ENCODE measurements at places on chromosomes 1 and 21.
A peak's percentile ranks its signal among the peaks of the same experiment; 100 is the strongest.

- peak; percentile 60 for DNase-seq
Observed at GRCh38 chr1:55970526-55971110, 608.7 kb downstream of the PLPP3 start.

GRCh38 chr1:168792592-168793125 lies 63.7 kb upstream of the DPT start:
- DNase-seq: no peak

GRCh38 chr1:41724248-41724647 lies 194.5 kb downstream of the HIVEP3 start:
- no peak for DNase-seq

DNA sequence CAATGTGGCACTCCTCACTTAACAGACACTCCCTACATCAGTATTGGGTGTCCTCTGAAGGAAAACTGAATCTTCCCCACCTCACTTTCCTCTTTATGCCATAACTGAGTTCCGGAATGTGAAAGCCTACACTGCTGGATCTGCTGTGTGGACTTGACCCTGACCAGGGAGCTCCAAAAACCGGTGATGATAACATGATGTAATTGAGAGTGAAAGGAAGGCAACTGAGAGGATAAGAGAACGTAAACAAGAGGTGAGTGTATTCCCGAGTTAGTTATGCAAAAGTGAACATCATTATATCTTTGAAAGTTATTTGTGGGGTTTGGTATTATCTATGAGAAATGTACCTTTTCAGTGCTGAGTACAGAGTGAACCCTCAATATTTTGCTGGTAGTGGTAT lies 1794.8 kb downstream of the MRPL39 start:
- no peak for DNase-seq

GRCh38 chr1:221188458-221188857 lies 309.2 kb downstream of the HLX start:
- DNase-seq: no peak

DNA sequence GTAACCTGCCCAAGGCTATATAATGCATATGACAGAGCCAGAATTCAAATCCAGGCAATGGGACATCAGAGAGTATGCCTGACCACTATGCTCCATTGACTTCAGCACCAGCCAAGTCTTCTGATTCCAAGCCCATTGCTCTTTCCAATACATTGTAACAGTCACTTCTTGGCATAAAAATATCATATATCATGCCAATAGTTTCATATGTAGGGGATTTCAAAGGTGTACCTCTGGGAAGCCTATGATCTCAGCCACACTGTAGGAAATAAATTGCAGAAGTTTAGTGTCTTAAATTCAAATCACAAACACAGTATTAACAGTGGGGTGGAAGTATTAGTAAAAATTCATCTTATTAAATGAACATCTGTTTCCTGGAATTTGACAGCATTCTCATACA lies 30.0 kb upstream of the ROR1 start:
- no peak for DNase-seq

- peak; percentile 39 for DNase-seq
Observed at GRCh38 chr1:165387961-165388360, 31.4 kb upstream of the LMX1A start.

DNA sequence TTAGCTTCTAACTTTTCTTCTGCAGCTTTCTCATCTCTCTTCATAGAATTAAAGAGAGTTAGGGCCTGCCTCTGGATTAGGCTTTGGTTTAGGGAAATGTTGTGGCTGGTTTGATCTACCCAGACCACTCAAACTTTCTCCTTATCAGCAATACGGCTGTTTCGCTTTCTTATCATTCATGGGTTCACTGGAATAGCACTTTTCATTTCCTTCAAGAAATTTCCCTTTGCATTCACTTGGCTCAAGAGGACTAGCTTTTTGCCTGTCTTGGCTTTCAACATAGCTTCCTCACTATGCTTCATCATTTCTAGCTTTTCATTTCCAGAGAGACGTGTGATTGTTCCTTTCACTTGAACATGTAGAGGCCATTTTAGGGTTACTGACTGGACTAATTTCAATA lies 59.6 kb downstream of the AKT3 start:
- no peak for DNase-seq

DNA sequence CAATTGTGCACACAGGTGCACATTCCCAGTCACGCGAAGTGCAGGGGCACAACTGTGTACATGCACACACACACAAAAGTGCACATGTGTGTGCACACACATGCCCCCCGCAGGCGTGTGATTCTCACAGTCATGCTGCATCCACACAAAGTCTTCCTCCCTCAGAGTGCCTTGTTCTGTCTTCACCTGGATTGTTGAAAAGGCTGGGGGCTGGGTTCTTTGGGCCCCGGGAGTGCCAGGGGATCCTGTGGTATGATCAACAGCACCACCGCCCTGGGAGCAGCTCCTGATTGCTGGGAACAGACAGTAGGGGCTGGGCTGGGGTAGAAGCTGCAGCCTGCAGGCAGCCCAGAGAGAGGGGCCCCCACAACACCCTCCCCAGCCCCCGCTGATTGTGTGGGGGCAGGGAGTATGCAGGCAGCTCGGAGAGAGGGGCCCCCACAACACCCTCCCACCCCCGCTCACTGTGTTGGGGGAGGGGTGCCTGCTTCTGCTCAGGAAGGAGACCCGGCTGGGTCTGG lies 3.4 kb downstream of the COL18A1 start:
- DNase-seq: no peak

GRCh38 chr1:192235127-192235526 lies 76.9 kb downstream of the RGS18 start:
- DNase-seq: no peak

GRCh38 chr21:45794027-45794426 lies 150.5 kb downstream of the PCBP3 start:
- no peak for DNase-seq

DNA sequence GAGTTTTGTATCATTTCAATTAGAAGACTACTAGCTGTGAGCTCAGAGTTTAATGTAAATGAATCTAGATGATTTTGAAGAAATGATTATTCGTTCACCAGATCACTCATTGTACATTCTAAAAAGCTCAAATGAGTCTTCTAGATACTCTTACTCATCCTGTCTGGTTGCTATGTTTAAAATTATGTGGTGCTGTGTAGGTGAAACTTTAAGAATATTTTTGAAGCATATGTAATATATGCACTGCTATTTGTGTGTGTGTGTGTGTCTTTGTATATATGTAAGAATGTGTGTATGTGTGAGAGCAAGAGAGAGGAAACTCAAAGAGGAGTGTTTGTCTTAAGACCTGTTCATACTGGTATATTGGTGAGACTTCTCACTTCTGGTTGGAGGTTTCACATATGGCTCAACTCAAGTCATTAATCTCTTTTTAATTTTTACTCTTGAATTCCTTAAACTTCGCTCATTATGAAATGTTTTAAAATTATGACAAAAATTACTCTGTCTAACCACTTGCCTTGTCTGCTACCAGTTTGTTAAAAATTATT lies 8.6 kb upstream of the C1orf105 start:
- no peak for DNase-seq

DNA sequence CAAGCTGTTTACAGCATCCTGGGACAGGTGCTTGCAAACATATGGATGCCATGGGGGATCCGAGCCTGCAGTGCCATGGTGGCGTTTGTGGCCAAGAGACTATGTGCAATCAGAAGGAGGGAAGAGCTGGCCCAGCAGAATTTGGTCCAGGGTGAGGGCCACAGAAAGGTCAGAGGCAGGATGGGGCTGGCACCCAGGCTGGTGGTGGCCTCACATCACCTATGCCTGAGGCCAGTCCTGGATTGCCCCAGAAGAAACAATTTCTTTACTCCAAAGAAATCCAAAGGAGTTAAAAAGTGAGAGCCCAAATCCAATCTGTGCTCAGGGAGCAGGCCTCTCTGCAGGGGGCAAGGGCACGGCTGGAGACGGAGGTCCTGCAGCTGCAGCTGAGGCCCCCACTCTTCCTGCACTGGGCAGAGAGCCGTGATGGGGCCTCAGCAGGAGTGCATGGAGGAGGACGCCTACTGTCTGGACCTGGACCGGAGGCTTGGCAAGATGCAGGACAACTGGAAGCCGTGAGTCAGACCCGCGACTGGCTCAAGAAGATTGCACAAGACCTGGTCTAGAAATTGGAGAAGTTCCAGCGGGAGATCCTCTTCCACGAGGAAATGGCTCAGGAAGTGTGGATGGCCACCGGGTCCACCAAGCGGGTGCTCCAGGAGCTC lies 163.5 kb downstream of the RYR2 start:
- peak; percentile 28 for DNase-seq

GRCh38 chr1:166164995-166165660 lies 1.7 kb downstream of the FAM78B start:
- peak; percentile 76 for DNase-seq

DNA sequence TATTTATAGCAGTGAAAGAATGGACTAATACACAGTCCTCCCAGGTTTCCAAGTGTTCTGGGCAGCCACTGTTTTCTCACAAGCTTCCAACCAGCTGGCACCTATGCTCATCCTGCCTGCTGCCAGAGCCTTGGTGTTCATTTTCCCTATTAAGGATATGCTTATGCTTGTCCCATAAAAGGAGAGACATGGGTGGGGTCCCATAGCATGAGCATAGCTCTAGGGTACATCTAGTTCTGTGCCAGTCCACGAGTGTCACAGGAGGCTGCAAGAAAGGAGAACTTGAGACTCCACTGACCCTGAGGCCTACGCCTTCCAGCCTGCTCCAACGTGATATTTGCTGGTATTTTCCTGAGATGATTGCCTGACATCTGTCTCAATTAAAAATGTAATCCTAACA lies 192.4 kb upstream of the PTGFR start:
- DNase-seq: no peak

DNA sequence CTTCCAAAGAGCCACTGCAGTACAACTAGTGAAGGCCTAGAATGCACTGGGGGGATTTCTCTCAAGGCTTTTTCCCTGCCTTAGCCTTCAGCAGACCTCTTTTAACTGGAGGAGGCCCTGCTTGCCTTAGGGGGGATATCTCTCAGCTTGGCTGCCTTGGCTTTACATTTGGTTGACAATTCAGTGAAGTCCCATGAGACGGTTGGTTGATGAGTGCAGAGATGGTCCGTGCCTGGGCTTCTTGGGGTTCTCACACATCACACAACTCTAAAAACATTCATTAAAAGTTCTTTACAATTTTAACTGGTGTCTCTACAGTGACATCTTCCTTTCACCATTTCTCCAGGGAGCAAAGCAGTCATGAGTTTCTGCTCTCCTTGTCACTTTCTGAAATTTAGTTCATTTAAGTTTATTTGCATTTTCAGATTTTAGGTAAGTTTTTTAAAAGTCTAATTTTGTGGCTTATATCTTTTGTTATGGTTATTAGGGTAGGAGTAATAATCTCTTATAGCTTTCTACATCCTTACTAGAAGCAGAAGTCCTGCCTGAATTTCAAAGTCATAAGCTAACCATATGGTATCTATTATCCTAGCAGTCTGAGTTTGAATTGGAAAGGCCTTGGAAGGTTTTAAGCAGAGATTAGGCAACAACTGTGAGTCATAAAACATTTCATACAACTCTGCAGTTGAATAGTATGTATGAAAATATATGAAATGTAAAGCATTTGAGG lies 487.6 kb downstream of the DPYD start:
- DNase-seq: peak; percentile 47

DNA sequence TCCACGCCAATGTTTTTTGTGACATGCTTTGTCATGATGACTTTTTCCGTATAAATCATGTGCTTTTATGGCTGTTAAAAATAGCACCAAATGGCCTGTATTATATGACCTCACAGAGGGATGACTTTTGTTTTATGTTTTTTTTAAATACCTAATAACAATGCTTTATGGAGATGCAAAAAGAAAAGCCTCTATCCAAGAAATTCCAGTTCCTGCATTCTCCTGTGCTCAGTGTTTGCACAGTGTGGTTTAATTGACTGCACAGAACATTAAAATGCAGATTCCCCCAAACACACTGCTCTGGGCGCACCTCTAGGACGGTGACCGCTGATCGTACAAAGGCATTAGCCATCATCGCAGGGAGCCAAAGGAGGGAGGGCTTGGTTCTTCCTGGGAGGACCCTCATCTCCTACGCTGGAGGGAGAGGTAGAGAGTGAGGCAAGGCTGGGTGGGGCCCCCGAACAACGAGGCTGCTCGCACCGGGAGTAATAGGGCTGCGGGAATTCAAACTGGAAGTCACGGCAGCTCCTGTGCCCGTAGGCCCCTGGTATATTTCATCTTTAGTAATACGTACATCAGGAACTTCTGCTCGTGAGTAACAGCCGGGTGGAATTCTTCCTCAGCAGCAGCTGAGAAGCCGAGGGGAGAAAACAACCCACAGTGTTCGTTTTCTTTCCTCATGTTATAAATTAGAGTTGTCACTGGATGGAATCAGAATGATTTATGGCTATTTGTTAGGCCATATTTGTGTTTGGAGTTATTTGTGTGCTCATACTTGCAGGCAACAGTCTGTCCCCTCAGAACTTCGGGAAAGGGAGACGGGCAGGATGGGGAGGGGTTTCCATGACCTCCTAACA lies 465.6 kb downstream of the CAMTA1 start:
- DNase-seq: no peak

DNA sequence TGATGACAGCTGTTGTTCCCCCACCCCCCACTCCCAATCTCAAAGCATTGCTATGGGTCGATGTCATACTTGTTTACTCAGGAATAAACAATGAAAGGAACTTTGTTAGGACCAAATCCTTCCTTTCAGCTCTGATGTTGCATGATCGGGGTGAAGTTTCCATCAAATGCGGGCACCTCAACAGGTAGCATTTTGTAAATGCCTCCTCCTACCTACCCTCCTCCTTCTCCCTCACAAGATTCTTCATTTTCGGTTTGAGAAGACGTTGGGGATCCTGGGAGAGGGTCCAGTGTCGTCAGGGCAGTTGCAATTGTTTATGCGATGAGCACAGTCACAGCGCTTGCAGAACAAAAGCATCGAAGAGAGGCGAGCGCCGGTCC lies 758 bp upstream of the HUNK start:
- DNase-seq: no peak

DNA sequence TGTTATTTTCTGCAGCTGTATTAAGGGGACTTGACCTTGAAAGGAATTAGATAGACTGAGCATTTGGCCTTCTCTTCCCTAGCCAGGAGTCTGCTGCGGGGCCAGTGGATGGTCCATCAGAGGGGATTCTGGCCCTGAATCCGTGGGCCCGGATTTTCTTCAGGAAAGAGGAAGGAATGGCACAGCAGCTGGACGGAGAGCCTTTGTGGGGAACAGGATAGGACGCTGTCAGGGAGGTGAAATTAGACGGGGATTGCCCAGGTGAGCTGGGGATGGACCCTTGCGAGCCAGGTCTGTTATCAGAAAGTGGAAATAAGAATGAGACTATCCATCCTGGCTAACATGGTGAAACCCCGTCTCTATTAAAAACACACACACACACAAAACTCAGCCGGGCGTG lies 1.7 kb upstream of the C2CD2 start:
- DNase-seq: no peak

DNA sequence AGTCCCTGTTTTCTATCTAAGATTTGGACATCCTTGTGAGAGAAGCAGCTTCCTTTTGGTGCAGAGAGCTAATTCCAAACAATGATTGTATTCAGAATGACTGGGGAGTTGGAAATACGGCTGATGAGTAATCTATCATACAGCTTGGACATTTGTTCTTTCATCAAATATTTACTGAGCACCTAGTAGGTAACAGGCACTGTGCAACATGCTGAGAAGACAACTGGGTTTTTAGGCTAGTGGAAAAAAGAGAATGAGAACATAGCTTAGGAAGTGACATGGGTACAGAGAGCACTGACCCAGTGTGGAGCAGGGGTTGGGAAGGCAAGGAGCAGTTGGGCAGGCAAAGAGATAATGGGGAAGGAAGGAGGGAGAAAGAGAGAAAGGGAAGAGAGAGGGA lies 87.5 kb downstream of the TBX19 start:
- DNase-seq: no peak

GRCh38 chr1:24803220-24803619 lies 58.0 kb downstream of the CLIC4 start:
- no peak for DNase-seq

GRCh38 chr1:59703226-59703917 lies 111.4 kb upstream of the HOOK1 start:
- DNase-seq: peak; percentile 52

- DNase-seq: no peak
Observed at GRCh38 chr1:173098117-173098516, 47.4 kb upstream of the TNFSF18 start.

All from AG20443 (cell line).